Frontal cortex (tissue), 4 donors: ENCODE measurements at places on chromosomes 13 and 19.

DNA sequence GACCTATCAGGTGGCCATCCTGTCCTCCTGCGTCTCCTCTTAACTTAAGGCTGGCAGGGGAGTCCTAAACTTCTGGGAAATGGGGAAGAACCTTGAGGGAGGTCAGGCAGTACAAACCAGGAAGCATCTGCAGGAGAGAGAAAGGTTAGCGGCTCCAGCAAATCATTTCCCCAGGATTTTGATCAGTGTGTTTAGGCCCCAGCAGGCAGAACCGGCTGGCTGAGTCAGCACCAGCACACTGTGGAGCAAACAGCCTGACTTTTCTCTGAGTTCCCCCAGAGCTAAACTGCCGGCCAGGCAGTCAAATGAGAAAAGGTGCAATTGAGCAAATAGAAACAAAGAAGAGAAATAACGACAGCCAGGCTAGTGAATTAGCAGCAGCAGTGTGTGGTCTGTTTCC, 46.7 kb upstream of the MEDAG start:
- no peak for DNase-seq

- peak; percentile 25 for DNase-seq
Measured at GRCh38 chr19:45160870-45161737, at the start of gene NKPD1. Gene NKPD1, minus strand, starts transcription at chr19:45160982. Its CDS starts 832 bp downstream, at chr19:45160150.

- DNase-seq, result no peak
Measured at GRCh38 chr13:27691207-27691606, 69.5 kb downstream of the POLR1D start.

DNA sequence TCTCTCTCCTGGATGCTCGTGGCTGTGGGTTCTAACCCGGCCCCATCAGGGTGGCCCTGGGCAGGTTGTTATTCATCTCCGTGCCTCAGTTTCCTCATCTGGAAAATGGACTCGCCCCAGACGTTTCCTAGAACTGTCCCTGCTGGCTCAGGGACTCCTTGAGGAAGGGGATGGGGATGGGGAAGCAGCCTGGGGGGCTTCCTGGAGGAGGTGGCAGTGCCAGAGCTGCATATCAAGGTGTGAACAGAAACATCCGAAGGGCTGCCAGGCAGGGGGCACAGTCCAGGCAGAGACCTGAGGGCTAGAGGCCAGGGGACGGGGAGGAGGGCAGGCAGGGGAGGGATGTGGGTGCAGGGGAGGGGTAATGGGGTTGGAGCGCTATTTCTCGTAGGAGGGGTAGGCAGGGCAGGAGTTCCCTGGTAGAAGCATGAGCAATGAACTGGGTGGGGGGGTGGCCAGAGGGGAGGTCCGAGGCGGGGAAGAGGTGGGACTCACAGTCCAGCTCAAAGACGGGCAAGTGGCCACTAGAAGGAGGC, 3.6 kb upstream of the ELANE start:
- no peak for DNase-seq

- no peak for DNase-seq
Measured at GRCh38 chr13:35693134-35693784, 216.8 kb upstream of the MAB21L1 start.

DNA sequence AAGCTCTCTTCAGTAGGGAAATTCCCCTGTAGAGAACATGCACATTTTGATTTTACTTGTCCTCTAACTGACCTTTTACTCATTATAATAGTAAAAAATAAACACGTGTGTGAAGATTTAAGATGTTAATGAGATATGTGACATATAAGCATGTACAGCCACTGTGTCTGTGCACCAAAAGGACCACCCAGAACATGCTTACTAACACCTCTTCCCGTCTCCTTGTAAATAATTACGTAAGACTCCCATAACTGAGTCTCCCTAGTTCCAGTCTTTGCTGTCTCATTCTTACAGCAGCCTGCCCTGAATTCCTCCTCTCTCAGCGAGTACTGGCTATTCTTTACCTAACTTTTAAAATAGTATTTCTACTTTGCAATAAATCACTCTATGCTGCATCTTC, 53.6 kb downstream of the ZNF100 start:
- no peak for DNase-seq

GRCh38 chr13:46171217-46171616, 10.8 kb downstream of the LCP1 start:
- no peak for DNase-seq

DNA sequence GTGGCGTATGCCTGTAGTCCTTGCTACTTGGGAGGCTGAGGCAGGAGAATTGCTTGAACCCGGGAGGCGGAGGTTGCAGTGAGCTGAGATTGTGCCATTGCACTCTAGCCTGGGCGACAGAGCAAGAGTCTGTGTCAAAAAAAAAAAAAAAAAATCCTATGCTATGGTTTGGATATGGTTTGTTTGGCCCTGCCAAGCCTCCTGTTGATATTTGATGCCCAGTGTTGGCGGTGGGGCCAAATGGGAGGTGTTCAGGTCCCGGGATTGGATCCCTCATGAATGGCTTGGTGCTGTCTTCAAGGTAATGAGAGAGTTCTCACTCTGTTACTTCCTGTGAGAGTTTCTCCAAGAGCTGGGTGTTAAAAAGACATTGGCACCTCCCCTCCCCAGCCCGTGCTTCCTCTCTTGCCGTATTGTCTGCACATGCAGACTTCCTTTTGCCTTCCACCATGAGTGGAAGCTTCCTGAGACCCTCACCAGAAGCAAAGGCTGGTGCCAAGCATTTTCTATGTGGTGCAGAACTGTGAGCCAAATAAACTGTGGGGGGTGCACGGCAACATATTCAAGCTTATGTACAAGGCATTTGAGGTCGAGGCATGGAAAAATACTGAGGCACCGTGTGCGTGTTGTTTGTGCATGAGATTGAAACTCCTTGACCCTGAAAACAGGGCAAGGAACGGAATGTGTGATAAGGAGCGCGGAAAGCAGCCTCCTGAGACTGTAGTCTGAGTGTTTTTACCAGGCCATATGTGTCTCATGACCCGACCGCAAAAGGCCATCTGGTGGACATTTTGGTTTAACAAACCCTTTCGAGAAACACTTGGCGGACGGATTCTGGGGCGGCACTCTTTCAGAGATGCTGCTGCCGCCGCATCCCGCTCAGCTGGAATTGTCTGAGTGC, 7.3 kb downstream of the SIGLEC9 start:
- no peak for DNase-seq
